ENCODE measurements at places on chromosomes 7 and 10.

DNA sequence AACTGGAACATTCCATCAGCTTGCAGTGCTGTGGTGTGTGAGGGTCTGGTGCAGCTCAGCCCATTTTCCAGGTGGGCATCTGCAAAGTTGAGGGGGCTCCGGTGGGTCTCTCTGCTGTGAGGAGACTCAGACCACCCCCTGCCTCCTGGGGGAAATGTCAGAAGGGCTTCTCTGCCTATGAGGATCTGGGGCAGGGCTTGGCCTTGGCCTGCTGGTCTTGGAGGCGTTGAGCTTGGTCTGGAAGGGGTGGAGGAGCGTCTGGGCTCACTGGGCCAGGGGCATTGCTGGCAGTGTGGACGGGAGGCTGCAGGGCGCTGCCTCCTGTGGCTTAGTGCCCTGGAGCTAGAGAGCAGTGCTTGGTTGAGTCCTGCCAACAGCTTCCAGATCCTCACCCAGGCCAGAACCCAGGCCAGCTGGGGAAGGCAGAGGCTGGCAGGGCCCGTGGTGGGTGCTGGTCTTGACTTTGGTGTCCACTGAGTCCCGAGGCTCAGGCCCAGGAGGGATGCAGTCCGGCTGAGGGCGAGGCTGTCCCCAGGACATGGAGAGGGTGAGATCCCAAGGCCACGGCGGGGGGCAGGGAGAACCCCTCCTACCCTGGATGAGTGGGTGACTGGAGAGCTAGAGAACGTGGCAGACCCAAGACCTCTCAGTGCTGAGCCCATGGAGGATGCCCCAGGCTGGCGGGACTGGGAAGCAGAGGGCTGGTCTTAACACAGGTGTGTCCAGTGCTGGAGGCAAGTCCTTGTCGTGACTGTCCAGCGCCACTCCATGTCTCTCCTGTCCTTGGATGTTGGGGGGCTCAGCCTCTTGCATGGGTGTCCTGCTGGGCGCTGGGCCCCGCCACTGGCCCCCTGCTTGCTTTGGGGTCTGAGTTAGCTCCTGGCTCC is 2.8 kb downstream of the SPRN start:
- no peak for DNase-seq

DNA sequence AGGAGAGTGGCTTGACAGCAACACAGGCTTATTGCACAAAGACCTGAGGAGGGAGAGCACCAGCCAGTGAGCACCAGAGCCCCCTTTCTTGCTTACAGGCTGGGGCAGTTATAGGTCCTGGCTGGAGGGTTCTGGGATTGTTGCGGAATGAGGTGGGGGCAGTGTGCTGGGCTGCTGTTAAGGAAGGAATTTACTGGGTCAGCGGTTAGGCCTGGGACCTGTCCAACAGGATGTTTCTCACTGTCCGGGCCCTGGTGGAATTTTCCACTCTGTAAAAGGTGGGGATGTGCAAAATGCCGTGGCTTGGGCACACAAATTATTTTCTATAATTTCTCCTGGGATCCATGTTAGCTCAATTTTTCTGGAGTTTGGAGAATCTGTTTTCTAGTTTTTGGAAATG is 757.3 kb downstream of the TYW1 start:
- DNase-seq, result no peak

DNA sequence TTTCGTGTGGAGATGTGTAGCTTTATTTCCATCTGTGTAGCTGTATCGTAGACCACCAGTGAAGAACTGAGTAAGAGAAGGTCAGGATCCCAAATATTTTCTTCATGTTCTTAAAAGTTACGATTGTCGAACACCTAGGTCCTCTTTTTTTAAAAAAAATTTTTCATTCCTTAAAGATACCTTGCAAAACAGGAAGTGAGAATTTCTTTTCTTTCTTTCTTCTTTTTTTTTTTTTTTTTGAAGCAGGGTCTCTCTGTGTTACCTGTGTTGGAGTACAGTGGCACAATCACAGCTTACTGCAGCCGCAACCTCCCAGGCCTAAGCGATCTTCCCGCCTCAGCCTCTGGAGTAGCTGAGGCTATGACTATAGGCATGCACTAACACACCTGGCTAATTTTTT is 60.8 kb downstream of the PHTF2 start:
- DNase-seq, result no peak

DNA sequence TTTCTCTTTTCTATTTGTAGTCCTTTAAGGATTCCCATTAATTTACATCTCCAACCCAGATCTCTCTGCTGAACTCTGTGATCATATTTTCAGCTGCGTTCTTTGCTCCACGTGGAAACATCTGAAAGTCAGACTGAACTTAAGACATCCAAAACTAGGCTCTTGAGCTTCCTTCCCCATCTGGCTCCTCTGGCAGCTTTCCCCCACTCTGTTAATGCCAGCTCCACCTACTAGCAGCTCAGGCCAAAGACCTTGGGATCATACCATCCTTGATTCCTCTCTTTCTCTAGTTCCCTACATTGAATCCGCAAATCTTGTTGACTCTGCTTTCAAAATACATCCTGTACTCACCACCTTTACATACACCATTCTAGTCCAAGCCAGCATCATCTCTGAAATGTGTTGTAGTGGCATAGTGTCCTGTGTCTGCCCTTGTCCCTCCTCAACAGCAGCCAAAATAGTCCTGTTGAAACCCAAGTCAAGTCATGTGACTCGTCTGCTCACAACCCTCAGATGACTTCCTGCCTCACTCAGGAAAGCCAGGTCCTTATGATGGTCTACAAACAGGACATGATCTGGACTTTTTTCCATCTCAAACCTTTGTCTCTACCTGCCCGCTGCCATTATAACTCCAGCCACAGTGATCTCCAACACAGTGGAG is 7.0 kb downstream of the REEP3 start:
- no peak for DNase-seq

DNA sequence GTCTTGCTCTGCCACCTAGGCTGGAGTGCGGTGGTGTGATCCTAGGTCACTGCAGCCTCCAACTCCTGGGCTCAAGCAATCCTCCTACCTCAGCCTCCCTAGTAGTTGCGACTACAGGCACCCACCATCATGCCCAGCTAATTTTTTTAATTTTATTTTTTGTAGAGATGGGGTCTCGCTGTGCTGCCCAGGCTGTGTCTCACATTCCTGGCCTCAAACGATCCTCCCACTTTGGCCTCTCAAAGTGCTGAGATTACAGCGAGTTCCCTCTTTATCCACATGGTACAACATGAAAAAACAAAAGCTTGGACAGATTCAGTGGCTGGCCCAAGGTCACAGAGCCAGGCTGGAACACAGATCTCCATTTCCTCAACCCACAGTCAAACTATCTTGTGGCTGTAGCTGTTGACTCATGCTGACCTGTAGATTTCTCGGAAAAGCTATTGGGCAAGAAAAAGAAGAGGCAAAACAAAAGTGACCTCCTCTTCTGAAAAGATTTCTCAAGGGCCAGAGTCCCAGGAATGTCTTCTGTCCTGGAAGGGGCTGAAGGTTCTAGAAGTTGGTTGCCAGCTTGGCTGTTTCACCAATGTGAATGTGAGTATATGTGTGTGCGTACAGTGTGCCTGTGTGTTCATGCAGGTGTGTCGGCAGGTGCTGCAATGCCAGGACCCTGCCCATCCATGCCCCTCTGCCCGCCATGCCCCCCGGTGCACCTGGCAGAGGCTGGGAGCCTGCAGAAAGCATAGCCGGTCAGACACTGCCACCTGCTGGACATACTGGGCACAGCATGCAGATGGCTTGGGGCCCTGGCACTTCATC is 28.4 kb downstream of the TMEM130 start:
- DNase-seq, result peak; percentile 72

DNA sequence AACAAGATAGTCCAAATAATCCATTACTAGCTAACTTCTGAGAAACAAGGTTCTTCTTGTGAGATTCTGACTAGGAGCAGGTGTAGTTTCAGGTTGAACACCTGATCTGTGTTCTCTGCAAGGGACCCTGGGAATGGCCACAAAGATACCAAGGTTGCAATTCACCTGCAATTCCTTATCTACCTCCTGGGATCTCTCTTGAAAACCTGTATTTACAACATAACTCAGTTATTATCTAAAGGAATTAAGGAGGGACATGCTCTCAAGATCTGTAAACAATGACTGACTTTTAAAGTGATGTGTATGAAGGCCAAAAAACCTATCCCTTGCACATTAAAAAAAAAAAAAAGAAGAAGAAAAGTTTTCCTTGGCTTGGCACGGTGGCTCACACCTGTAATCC is 54.8 kb downstream of the ABLIM1 start:
- DNase-seq, result peak; percentile 65

GRCh38 chr7:149377386-149377785 is 83.5 kb downstream of the ZNF777 start:
- no peak for DNase-seq

GRCh38 chr10:105356626-105357025 is 715.5 kb downstream of the SORCS3 start:
- no peak for DNase-seq

- no peak for DNase-seq
These were observed 692.5 kb downstream of the INHBA start for GRCh38 chr7:41010418-41010817.

- DNase-seq, result no peak
These were observed 239.7 kb upstream of the PLXDC2 start for GRCh38 chr10:19576576-19576975.

DNA sequence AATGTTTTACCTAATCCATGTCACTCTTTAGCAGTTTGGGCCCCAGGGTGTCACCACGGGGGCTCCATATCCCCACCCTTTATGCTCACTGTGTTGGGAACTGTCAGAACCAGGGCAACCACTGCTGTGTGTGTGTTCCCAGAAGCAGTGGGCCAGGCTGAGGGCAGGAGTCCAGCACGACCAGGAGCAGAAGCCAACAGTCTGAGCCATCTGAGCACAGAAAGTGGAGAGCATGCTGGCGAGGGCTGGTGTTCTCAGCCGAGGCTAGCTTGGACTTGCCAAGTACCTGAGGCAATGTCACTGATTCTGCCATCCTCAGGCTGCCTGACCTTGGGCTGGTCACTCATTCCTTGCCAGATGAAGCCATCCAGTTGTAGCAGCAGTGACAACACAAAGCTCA is 285.0 kb downstream of the BMPER start:
- no peak for DNase-seq

GRCh38 chr7:130384371-130384801 is 4.1 kb downstream of the CPA1 start:
- no peak for DNase-seq

- no peak for DNase-seq
These were observed 31.9 kb downstream of the RSBN1L start for GRCh38 chr7:77727936-77728701.

DNA sequence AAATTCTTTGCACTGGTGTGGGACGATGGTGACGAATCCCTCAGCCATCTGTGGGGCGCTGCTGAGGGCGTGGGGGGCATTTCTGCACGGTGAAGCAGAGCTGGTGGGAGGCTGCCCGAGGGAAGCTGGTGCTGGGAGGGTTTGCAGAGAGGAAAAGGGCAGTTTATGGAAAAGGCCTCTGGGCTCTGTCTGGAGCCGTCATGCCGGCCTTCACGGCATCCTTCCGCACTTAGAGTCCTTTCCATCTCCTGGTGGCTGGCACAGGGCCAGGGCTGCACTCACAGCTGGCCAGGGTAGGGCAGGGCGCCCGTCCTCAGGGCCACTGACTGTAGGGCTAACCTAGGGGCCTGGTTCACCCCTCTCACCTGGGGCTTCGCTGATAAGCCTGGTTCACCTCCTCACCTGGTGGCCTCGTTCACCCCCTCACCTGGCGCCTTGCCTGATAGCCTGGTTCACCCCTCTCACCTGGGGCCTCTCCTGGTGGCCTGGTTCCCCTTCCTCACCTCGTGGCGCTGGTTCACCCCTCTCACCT is 598 bp upstream of the AMZ1 start:
- no peak for DNase-seq

GRCh38 chr7:111931016-111931517 is 275.1 kb downstream of the DOCK4 start:
- no peak for DNase-seq
